ENCODE measurements at places on chromosomes 5 and 9. TPM values are rescaled to one million over a fixed set of nuclear protein-coding genes. Genes with fewer than 3 reads are reported as not detected.

GRCh38 chr5:65903581-65903980 lies 22.8 kb upstream of the ERBIN start:
- DNase-seq = no peak

DNA sequence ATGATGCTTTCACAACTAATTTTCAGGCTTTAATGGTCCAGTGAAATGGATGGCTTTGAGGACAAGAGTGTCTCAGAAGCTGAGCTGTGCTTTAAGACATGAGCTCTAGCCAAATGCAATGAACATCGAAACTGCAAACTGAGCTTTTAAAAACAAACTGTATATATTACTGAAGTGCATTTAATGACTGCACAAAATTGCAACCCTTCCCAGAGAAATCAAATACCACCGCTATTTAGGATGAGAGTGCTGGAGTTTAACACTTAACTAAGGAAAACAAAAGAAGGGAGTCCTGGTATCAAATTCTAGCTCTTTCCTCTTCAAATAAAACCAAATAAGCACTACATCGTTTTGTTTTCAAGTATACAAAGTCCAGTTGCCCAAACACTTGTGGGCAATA lies 163.9 kb downstream of the SLF1 start:
- no peak for DNase-seq

ANKRD34B gene
- polyA plus RNA-seq = 0.11 TPM

PCA3 gene
- polyA plus RNA-seq = 0.69 TPM

UAP1L1 gene
- 6.5 TPM for polyA plus RNA-seq

- DNase-seq = no peak
These were observed 17.5 kb upstream of the PHF19 start for GRCh38 chr9:120894321-120895148.

DOCK8 gene
- 12.1 TPM for polyA plus RNA-seq

TRIM7 gene
- 0.09 TPM for polyA plus RNA-seq
